ENCODE measurements at places on chromosomes 4 and X.

DNA sequence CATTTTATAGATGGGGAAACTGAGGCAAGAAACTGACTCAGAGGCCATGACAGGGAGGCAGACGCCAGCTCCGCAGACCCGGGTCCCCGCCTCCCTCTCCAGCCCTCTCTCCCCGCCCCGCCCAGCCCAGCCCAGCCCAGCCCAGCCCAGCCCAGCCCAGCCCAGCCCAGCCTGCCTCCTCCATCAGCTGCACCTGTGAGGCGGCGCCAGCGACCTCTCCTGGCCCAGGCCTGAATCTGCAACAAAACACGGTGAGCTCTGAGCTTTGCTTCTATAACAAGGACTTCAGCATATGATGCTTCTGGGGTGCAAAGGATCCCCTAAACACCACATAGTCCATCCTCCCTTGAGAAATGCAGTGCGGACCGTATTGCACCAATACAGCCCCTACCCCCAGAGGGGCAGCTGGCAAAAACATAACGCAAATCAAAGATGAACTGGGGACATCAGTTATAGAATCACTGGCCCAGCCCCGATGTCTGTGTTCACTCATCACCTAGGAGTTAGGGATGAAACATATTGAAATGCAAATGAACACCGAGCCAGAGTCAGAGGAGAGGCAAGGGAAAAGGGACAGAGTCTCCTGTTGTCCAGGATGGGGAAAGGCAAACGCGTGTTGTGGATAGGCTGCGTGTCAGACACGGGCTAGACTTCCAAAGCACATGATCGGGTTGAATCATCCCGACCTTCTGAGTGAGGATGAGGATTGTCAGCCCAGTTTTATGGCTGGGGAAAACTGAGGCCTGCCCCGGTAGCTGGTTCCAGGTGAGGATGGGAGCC lies 216.1 kb upstream of the PSAPL1 start:
- no peak for DNase-seq

- DNase-seq, result no peak
Measured at GRCh38 chr4:115711575-115711974, 598.2 kb upstream of the NDST4 start.

DNA sequence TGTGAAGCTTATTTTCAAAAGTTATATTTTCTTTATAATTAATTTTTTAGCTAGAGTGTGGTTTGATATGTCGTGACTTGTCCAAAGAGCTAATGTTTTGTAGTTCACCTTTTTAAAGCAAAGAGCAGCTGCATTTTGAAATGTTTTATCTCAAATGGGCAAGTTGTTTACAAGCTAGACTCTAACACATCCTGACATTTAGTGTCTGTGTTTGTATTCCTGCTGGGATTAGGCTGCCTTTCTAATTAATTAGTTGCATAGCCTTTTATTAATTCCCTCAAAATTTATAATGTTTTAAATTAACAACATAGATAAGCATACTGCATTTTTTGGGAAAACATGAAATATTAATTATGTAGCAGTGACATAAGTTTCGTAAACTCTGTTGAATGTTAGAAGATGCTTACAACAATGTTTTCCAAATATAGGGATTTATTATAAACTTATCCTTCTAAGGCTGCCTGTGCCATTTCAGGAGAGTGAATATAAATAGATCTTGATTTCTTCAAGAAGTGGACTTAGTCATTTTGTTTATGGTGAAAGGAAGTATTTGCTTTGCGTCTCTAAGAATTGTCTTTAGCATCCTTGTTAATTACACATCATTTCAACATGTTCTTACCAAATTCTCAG lies 37.7 kb upstream of the NUDT6 start:
- DNase-seq, result no peak

GRCh38 chrX:103431316-103431715 lies 55.0 kb downstream of the BEX3 start:
- no peak for DNase-seq

DNA sequence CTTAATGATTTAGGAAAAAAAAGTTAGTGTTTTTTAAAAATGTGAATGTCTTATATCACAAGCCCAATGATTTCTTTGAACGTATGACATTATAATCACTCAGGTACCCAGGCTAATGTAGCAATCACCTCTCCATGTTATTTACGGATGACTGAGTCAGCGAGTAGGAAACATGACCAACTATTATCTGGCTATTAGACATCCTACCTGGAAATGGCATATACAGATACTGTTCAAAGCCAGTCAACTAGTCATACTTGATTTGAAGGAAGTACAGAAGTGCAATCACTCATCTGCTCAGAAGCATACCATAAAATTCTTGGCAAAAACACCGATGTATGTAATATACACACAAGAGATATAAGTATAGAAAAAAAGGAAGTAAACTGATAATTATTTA lies 732.5 kb downstream of the ARAP2 start:
- DNase-seq, result no peak

GRCh38 chr4:113604955-113605354 lies 156.6 kb downstream of the CAMK2D start:
- DNase-seq, result peak; percentile 24

GRCh38 chr4:3410401-3411135 lies 31.2 kb upstream of the HGFAC start:
- no peak for DNase-seq

GRCh38 chr4:152512483-152512882 lies 23.4 kb downstream of the FBXW7 start:
- DNase-seq, result no peak

DNA sequence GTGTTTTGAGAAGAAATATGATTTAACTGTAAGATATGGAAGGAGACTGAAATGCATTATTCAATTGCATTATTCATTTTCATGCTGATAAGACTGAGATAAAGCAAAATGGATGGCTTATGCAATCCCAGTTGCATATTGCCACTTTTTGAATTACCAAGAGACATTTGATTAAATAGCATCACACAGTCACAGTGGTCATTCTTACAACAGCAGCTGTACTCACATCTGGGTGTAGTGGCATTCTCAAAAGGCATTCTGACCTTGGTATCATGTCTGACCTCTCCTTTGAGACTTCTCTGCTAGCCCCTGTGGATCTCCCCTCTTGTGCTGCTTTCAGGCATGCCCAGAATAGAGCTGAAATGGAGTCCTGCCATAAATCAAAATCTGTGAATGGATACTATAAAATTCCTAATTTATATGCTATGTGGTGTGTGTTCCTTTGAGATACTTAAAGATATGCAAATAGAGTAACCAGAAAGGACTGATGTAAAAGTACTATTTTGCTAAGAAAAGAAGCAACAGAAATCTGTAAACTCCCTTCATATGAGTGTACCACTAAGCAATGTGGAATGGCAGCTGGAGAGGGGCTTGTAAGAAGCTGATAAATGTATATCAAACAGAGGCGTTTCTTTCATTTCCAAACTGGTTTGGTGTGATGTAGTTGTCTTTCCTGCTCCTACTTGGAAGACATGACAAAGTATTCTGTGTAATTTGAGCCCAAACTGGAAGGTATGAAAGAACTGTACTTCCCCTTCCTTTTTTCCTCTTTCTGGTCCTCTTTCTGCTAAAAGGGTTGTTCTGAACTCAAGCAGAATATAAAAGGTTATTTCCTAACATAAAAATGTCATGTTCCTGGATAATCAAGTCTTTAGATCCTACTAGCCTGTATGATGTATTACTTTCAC lies 25.4 kb upstream of the METAP1 start:
- DNase-seq, result peak; percentile 9

DNA sequence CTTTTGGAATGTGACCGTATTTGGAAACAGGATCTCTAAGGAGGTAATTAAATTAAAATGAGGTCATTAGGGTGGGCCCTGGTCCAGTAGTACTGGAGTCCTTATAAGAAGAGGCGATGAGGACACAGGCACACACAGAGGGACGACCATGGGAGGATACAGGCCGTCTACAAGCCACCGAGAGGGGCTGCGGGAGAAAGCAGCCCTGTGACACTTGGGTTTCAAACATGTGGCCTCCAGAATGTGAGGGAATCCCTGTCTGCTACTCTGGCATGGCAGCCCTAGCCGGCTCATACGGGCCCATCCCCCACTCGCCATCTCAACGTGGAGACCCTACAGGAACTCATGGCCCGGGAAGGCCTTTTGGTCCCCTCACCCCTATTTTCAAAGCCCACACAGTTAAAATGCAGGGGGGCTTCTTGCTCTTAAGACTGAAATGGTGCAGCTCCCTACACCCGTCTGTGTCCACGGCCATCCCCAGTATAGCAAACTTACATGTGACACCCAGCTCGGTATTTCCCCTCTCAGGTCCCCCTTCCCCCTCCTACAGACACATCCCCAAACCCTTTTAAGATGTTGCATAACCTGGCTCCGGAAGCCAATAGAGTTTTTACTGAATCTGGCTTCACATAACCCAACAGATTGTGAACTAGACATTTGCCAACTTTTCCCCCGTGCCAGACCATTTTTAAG lies 124.1 kb upstream of the TBL1X start:
- DNase-seq, result peak; percentile 83

DNA sequence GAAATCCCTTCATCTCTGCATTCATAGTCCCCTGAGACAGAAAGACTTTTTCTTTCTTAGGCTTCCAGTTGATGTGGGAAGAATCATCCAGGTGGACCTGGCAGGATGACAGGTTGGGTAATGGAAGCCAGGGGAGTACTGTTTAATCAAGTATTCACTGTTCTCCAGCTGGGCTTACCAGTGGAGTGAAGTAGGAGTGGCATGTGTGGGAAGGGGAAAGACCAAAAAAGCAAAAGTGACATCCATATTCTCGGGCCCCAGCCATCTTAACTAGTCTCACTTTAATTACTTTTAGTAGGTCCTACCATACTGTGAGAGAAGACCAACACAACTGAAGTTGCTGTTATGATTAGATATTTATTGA lies 18.5 kb downstream of the VSIG4 start:
- no peak for DNase-seq

GRCh38 chr4:82780752-82781231 lies 17.8 kb downstream of the SCD5 start:
- DNase-seq, result peak; percentile 73

- DNase-seq, result no peak
Measured at GRCh38 chr4:30395902-30396301, 324.3 kb upstream of the PCDH7 start.

DNA sequence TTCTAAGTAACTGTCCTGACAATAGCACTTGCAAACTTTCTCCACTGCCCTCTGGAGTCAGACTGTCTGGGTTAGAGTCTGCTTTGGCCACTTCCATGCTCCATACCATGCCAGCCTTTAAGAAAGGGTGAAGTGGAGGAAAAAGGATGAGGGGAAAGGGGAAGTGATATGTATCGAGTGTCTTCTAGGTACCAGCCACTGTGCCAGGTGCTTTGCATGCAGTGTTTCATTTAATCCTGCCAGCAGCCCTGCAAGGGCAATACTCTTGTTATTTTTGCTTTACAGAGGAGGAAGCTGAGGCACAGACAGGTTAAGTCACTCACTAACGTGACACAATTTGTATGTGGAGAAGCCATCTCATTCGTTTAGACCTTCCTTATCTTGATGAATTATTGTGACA lies 55.6 kb downstream of the RTL9 start:
- DNase-seq, result no peak

GRCh38 chr4:30770049-30770549 lies 49.9 kb downstream of the PCDH7 start:
- DNase-seq, result peak; percentile 70
